Activated T-cell treated with anti-CD3 and anti-CD28 coated beads, Interleukin-2, amount 50 U/mL, for 1 hour (primary cell): ENCODE measurements at places on chromosomes 6 and 20.

- DNase-seq = no peak
Measured at GRCh38 chr6:170269846-170270541, 20.9 kb downstream of the DLL1 start.

GRCh38 chr20:61341605-61342004, 89.5 kb downstream of the CDH4 start:
- no peak for DNase-seq

DNA sequence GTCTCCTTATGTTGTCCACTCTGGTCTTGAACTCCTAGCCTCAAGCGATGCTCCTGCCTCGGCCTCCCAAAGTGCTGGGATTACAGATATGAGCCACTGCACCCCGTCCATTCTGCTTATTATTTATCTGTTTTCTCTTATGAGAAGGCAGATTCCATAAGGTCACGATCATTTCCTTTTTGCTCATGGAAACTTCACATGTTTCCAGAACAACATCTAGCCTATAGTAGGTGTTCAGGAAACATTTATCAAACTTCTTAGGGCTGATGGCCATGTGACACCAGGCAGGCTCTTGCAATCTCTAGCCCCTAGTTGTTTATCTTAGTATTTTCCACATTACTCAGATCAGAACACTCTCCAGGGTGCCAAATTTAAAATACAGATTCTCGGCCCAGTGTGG, 61.2 kb downstream of the ZFP64 start:
- DNase-seq = no peak

GRCh38 chr6:16857969-16858592, 96.8 kb upstream of the ATXN1 start:
- no peak for DNase-seq

DNA sequence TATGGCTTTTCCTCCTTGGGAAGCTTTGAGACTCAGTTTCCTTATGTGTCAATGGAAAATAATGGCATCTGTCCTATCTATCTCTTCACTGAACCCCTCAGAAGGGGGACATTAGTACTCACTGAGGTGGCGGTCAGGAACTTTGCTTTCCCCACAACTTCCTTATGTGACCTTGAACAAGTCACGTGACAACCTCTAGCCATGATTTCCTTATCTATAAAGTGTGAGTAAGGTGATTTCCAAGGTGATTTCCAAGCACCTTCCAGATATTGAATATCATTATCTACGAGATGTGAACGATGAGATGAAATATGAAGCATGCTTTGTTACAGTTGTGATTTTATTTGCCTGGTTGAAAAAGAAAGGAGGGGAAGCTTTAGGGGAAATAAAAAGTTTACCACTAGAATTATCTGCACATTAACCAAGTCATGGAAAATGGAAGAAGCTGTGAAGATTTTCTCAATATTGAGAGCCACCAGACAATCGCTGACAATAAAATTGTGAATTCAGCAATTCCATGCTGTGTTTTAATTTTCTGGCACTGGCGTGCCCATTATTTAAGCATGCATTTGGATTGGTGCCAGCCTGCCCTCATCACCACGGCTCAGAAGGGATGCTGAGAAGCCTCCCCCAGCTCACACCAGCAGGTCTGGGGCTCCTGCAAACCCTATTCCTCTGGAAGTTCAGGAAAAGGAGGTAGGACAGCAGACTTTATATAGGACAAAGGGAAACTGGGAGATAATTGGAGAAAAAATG, 255.3 kb downstream of the CD83 start:
- no peak for DNase-seq

GRCh38 chr6:113434641-113435040, 422.5 kb upstream of the MARCKS start:
- DNase-seq = no peak

DNA sequence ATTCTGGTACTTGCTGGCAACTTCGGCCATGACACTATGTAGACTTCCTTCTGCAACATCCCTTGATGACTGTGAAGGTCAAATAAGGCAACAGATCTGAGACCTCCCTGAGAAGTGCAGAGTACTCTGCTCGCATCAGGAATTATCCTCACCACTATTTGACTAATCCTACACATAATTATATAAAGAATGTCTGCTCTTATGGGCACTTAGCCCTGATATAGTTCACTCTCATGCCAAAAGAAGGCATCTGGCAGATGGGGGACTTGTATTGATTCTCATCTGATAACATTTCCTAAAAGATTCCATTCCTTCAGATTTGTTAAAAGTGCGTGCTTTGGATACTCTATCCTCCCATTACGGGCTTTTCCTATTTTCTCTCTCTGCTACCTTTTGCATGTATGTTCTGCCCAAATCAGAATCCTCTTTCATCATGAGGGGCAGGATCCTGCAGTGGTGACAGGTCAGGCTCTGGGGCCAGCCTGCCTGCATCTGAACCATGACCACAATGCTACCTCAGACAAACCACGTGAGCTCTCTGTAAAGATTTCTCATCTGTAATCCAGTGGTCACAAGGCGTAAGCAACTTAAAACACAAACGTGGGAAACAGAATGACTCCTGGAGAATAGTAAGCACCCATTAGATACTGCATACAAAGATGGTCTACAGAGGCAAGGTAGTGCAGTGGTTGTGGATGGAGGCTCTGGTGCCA, 134.0 kb downstream of the GJA10 start:
- DNase-seq = no peak

DNA sequence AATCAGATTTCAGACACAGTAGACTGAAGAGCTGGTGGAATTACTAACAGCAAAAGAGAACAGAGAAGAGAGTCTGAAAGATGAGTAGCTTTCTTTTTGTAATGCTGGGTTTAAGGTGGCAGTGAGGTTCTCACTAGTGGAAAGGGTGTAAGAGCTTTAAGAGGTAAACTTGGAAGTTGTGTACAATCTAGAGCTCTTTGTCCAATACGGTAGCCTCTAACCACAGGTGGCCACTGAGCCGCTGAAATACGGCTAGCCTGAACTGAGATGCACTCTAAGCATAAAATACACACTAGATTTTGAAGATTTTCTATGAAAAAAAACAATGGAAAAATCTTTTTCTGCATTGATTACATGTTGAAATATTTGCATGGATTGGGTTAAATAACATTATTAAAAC, 4.0 kb downstream of the ELOVL2 start:
- DNase-seq = no peak

DNA sequence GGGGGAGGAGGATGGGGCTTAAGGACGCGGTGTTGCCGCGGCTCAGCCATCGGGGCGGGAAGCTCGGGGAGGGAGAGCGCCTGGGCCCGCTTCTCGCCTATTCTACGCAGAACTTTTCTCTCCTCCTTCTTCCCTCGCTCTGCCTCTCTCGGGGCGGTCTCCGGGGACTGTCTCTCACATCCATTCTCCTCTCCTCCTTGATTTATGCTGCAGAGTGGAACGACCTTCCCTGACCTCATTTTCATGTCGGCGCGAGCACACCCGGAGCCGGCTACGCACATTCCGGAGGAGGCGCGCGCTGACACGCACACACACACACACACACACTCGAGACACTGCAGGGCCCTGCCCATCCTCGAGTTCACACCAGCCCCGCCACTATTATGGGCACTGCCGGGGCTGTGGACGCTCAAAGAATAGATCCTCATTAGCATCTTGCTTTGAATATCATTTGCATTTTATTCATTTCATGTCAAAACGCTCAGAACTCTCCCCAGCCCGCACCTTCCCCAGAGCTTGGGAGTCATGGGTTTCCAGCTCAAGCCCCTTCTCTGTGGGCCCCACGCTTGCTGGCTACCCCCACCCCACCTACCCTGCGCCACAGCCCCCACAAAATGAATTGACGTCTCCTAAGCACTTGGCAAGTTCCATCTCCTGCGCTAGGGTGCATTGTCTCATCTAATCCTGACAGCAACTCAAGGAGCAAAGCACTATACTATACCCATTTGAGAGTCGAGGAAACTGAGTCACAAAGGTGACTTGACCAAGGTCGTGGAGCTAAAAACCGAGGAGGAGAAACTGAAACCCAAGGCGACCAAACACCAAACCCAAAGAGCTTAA, 36.8 kb downstream of the NCR2 start:
- no peak for DNase-seq

- no peak for DNase-seq
Measured at GRCh38 chr20:24797113-24797512, 152.0 kb upstream of the CST7 start.

DNA sequence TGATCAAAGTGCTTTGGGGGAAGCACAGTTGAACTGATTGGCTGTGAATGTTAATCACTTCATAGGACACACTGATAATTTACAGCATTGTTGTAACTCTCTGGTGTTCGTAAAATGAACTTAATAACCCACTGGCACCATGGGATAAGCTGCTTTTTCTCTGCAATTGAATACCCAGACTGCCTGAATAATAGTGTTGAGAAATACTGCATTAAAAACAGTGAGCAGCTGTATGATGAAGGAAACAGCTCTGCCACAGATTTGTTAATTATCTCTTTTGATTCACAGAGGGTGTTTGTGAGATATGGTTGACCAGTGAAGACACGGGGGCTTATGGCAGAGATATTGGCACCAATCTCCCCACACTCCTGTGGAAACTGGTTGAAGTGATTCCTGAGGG, 420.9 kb downstream of the CDKAL1 start:
- DNase-seq = no peak

- DNase-seq = no peak
Measured at GRCh38 chr6:15316754-15317153, 70.9 kb downstream of the JARID2 start.

- no peak for DNase-seq
Measured at GRCh38 chr20:42443200-42443599, 746.5 kb downstream of the PTPRT start.

- no peak for DNase-seq
Measured at GRCh38 chr20:13953227-13953626, 37.2 kb downstream of the SEL1L2 start.

GRCh38 chr20:30168025-30168799, 1089.3 kb upstream of the DEFB115 start:
- peak; percentile 34 for DNase-seq
